Metanephros (tissue), 2 donors: ENCODE measurements at places on chromosomes 6 and 20. TPM values are rescaled to one million over a fixed set of nuclear protein-coding genes. Genes with fewer than 3 reads are reported as not detected.

Gene HLA-DOA
- total RNA-seq = 11.0 TPM

Gene GRM4
- total RNA-seq = 0.88 TPM

Gene GFOD1
- total RNA-seq = 6.0 TPM

Gene ANKRD66
- total RNA-seq = not detected

Gene LAMA5
- total RNA-seq = 191 TPM

Gene SLC16A10
- 37.0 TPM for total RNA-seq

Gene FILIP1
- 7.6 TPM for total RNA-seq

Gene C20orf204
- 3.6 TPM for total RNA-seq

Gene HLA-DQB1
- 3.0 TPM for total RNA-seq

Gene IL20RA
- 2.4 TPM for total RNA-seq

Gene HLA-DOB
- 0.88 TPM for total RNA-seq

Gene MAS1
- not detected for total RNA-seq

Gene PLEKHG1
- 47.4 TPM for total RNA-seq

Gene KHDC1L
- not detected for total RNA-seq

Gene MYH7B
- 4.0 TPM for total RNA-seq

Gene GSTA2
- total RNA-seq = not detected

Gene THEMIS
- total RNA-seq = 0.18 TPM

Gene SPATS1
- not detected for total RNA-seq

Gene VSX1
- not detected for total RNA-seq

Gene SAMD5
- 12.5 TPM for total RNA-seq

Gene SLC35F1
- total RNA-seq = 5.5 TPM

Gene IRF4
- total RNA-seq = 2.2 TPM

Gene LZTS3
- total RNA-seq = 16.2 TPM

Gene PRDM1
- total RNA-seq = 3.7 TPM

Gene SMOC2
- 31.0 TPM for total RNA-seq

Gene FOXF2
- 0.18 TPM for total RNA-seq

Gene MYB
- total RNA-seq = 4.4 TPM

Gene ROMO1
- 237 TPM for total RNA-seq

Gene OPRL1
- 2.3 TPM for total RNA-seq

Gene HAO1
- total RNA-seq = not detected

Gene CST4
- total RNA-seq = not detected

Gene ULBP1
- total RNA-seq = 0.29 TPM

Gene TAPBP
- 81.6 TPM for total RNA-seq

Gene SLC17A2
- 0.58 TPM for total RNA-seq

Gene TNFRSF21
- 25.0 TPM for total RNA-seq

Gene PBOV1
- not detected for total RNA-seq

Gene FAM162B
- 13.5 TPM for total RNA-seq

Gene TGM3
- total RNA-seq = 0.70 TPM

Gene FBXO30
- 12.5 TPM for total RNA-seq

Gene ZBTB12
- 14.4 TPM for total RNA-seq

Gene FAM83C
- total RNA-seq = not detected

Gene TRIM40
- total RNA-seq = not detected

Gene LGSN
- total RNA-seq = 0.41 TPM

Gene WFDC10B
- not detected for total RNA-seq

Gene TREML1
- total RNA-seq = 2.2 TPM

Gene FHL5
- 0.93 TPM for total RNA-seq

Gene ABHD16B
- total RNA-seq = not detected

Gene ARFGEF3
- 8.1 TPM for total RNA-seq
